Activated CD4-positive, alpha-beta T cell treated with anti-CD3 and anti-CD28 coated beads for 36 hours (primary cell): ENCODE measurements at places on chromosomes 2 and 18. TPM values are rescaled to one million over a fixed set of nuclear protein-coding genes. Genes with fewer than 3 reads are reported as not detected.
A peak's percentile ranks its signal among the peaks of the same experiment; 100 is the strongest.

DNA sequence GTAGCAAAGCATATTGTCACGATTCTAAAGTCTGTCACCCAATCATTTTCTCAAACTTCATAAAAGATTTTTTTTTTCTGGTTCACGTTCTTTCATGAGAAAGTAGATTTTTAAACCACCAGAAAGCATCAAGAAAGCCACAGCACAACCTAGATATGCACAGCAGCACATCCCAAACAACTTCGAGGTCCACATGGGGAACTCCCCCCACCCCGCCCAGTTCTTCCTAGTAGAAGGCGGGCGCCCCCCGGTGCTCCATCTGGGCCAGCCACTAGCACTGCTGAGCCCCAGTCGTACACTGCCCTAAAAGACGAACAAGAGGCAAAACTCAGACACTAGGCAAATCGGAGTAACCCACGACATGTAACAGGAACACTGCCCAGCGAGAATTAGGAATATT lies 15.5 kb downstream of the HDLBP start:
- DNase-seq = peak; percentile 69

GRCh38 chr2:113777371-113777770 lies 20.9 kb upstream of the SLC35F5 start:
- no peak for DNase-seq

COLEC11 gene
- 0.37 TPM for total RNA-seq

BOLL gene
- total RNA-seq = not detected

TGIF1 gene
- 46.3 TPM for total RNA-seq

FSIP2 gene
- total RNA-seq = 0.05 TPM

CCDC148 gene
- total RNA-seq = 0.26 TPM

CD8B2 gene
- total RNA-seq = 0.11 TPM
